ENCODE measurements at places on chromosomes 7 and 10. TPM values are rescaled to one million over a fixed set of nuclear protein-coding genes. Genes with fewer than 3 reads are reported as not detected.

The GIMAP1 gene
- total RNA-seq = not detected

The WDR91 gene
- 9.4 TPM for total RNA-seq

The GFRA1 gene
- 0.24 TPM for total RNA-seq

The TRIM8 gene
- 37.0 TPM for total RNA-seq

The ZNF107 gene
- 24.7 TPM for total RNA-seq

The FGFR2 gene
- total RNA-seq = 135 TPM

The RGS10 gene
- 10.6 TPM for total RNA-seq

The AMZ1 gene
- total RNA-seq = 0.90 TPM

The DPP6 gene
- total RNA-seq = 4.7 TPM

The ODAD2 gene
- 2.8 TPM for total RNA-seq

The HOXA10 gene
- total RNA-seq = not detected

The AKR1C2 gene
- 0.83 TPM for total RNA-seq

The ERLIN1 gene
- 33.0 TPM for total RNA-seq

The AQP1 gene
- not detected for total RNA-seq

The SNX8 gene
- 40.6 TPM for total RNA-seq

The SDHAF3 gene
- total RNA-seq = 18.7 TPM

GRCh38 chr10:98194633-98195032 lies 60.2 kb downstream of the R3HCC1L start:
- no peaks in the 10 kb centered on the region for H3K4me1 ChIP-seq
- H3K27me3 ChIP-seq = no peaks in the 10 kb centered on the region
- H3K27ac ChIP-seq = no peak overlapping the region
- H3K4me3 ChIP-seq = no peak overlapping the region

- no peaks in the 10 kb centered on the region for H3K27me3 ChIP-seq
- H3K36me3 ChIP-seq = no peaks in the 10 kb centered on the region
- H3K4me3 ChIP-seq = no peak overlapping the region
- no peak for DNase-seq
- H3K27ac ChIP-seq = no peak overlapping the region
- H3K4me1 ChIP-seq = no peaks in the 10 kb centered on the region
These were observed 4.7 kb upstream of the ANKRD2 start for GRCh38 chr10:97567891-97568290.

GRCh38 chr10:132142396-132143161 lies 44.2 kb upstream of the DPYSL4 start:
- no peaks in the 10 kb centered on the region for H3K36me3 ChIP-seq
- H3K27ac ChIP-seq = no peak overlapping the region
- peak; percentile 62 for DNase-seq
- H3K4me1 ChIP-seq = no peaks in the 10 kb centered on the region
- no peaks in the 10 kb centered on the region for H3K27me3 ChIP-seq
- H3K4me3 ChIP-seq = no peak overlapping the region

GRCh38 chr7:139728203-139728602 lies 49.6 kb downstream of the HIPK2 start:
- no peaks in the 10 kb centered on the region for H3K4me1 ChIP-seq
- H3K27me3 ChIP-seq = no peaks in the 10 kb centered on the region
- H3K27ac ChIP-seq = no peak overlapping the region

GRCh38 chr7:8296362-8296659 lies 34.3 kb upstream of the ICA1 start:
- no peaks in the 10 kb centered on the region for H3K4me1 ChIP-seq
- H3K4me3 ChIP-seq = no peak overlapping the region
- H3K27me3 ChIP-seq = no peaks in the 10 kb centered on the region
- no peak for DNase-seq

GRCh38 chr10:28367929-28368484 lies 65.1 kb upstream of the MPP7 start:
- no peak overlapping the region for H3K27ac ChIP-seq
- no peaks in the 10 kb centered on the region for H3K36me3 ChIP-seq
- H3K4me1 ChIP-seq = no peaks in the 10 kb centered on the region
- H3K27me3 ChIP-seq = no peaks in the 10 kb centered on the region
- DNase-seq = no peak

DNA sequence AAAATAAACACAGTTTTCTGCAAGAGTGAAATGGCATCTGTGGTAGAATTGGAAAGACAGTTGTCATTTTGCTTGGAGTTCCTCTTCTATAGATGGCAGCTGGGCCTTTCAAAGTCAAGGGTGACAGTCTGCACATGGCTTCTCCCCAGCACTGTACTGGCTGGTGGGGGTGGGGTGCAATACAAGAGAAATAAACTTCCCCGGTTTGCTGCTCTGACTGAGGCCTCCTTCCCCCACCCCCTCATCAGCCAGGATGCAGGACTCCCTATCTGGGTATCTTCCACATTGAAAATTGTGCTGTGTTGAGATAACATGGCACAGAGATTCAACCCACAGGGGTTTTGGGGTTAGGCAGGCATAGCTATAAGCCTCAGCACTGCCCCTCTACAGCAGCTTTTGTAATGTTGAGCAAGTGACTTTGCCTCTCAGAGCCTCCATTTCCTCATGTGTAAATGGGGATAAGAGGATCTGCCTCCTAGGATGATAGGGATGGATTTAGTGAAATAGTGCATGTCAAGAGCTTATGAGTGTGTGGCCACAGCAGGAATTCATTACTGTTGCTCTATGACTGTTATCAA lies 85.8 kb upstream of the WDR11 start:
- H3K27me3 ChIP-seq = no peaks in the 10 kb centered on the region
- H3K4me3 ChIP-seq = no peak overlapping the region
- DNase-seq = no peak
- no peaks in the 10 kb centered on the region for H3K36me3 ChIP-seq
- no peak overlapping the region for H3K27ac ChIP-seq
- 0 out of 2 replicates have a peak, but pooled peaks cover 6% of the 10 kb centered on the region for H3K4me1 ChIP-seq

DNA sequence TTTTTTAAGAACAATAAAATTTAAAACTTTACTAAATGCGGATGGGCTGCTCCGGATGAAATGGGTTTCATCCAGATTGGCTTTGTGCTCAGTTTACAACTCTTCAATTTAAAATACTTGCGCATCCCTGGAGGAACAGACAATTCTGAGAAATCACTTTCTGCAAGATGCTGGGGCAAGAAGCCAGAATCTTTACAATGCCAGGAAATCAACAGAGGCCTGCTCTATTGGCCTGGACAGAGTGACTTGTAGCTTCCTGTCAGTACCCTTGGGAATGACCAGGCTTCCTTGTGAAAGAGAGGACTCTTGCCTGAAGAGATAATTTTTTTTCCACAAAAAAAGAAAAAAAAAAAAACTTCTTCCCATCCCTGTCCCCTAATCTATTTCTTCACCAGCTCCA lies 3.9 kb upstream of the FAM13C start:
- H3K27ac ChIP-seq = no peak overlapping the region
- no peaks in the 10 kb centered on the region for H3K36me3 ChIP-seq
- H3K27me3 ChIP-seq = no peaks in the 10 kb centered on the region
- no peak overlapping the region for H3K4me3 ChIP-seq
- no peaks in the 10 kb centered on the region for H3K4me1 ChIP-seq

DNA sequence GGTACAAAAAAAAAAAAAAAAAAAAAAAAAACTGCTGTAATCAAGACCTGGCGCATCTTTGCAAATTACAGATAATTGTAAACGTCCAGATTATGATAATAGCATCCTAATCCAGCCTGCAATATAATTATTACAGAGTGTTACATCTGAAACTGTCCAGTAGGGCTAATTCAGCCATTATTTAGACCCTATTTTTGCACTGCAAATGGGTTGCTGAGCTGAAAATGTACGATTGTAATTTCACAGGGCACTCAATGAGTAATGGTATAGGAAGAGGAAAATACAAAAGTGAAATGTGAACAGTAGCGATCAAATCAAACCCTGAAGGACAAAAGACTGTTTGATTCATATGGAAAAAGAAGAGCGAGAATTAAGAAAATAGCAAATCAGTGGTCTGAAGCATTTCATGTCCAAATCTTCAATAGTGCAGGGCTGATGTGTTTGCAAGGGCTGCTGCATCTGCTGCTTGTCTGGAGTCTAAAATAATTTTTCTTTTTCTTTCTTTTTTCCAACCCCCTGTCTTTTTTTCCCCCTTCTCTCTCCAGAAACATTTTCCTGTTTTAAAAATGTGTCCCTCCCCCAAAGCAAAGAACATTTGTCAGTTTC lies 8.9 kb downstream of the DLX6 start:
- H3K4me1 ChIP-seq = no peaks in the 10 kb centered on the region
- H3K4me3 ChIP-seq = no peak overlapping the region
- no peak for DNase-seq
- peaks cover 97% of the 10 kb centered on the region for H3K27me3 ChIP-seq
- H3K36me3 ChIP-seq = no peaks in the 10 kb centered on the region

- no peaks in the 10 kb centered on the region for H3K36me3 ChIP-seq
- no peak overlapping the region for H3K27ac ChIP-seq
- no peaks in the 10 kb centered on the region for H3K4me1 ChIP-seq
- H3K4me3 ChIP-seq = no peak overlapping the region
- DNase-seq = no peak
These were observed 9.7 kb upstream of the FKBP9 start for GRCh38 chr7:32947420-32947983.

GRCh38 chr10:97574374-97575126 lies 2.0 kb downstream of the ANKRD2 start:
- no peaks in the 10 kb centered on the region for H3K27me3 ChIP-seq
- DNase-seq = peak; percentile 62
- no peak overlapping the region for H3K27ac ChIP-seq
- H3K4me1 ChIP-seq = no peaks in the 10 kb centered on the region

DNA sequence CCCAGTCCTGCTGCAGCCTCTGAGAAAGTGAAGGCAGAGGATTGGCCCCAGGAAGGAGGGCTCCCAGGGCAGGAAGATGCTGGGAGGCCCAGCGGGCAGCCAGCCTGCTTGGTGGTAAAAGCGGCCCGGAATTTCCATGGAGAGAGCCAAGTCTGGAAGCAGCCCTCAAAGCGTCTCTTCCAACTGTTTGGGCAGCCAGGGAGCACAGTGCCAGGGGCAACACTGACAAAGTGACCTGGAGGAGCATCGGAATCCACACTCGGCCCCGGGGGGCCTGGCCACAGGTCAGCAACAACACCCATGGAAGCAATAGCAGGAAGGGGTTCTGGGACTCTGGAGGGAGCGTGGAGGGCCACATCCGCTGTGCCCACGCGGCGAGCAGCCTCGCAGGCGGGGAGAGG lies 63.2 kb upstream of the FGFR2 start:
- no peaks in the 10 kb centered on the region for H3K27me3 ChIP-seq
- DNase-seq = no peak
- no peaks in the 10 kb centered on the region for H3K4me1 ChIP-seq
- H3K27ac ChIP-seq = no peak overlapping the region
- no peak overlapping the region for H3K4me3 ChIP-seq

DNA sequence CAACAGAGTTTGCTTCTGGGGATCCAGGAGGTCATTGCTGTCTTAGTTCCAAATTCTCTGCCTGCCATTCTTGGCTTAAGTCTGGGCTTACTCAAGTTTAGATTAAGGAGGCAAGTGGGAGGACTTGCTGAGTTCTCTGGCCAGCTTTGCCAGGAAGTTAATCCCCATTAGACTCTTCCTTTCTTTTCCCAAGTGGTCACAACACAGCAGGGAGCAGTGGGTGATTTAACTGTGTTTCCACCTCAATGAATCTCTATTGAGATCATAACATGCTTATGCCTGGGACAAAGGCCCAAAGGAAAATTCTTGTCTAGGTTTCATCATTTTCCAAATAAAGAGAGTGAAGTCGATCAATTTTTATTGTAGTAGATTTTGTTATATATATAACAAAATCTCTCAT lies 1159.6 kb downstream of the SORCS3 start:
- H3K36me3 ChIP-seq = no peaks in the 10 kb centered on the region
- H3K4me3 ChIP-seq = no peak overlapping the region
- no peaks in the 10 kb centered on the region for H3K27me3 ChIP-seq
- no peak for DNase-seq
- no peaks in the 10 kb centered on the region for H3K4me1 ChIP-seq

GRCh38 chr10:11144626-11145494 lies 127.2 kb downstream of the CELF2 start:
- no peak overlapping the region for H3K27ac ChIP-seq
- H3K4me3 ChIP-seq = peak overlapping the region; percentile 35
- H3K27me3 ChIP-seq = no peaks in the 10 kb centered on the region
- 0 out of 2 replicates have a peak, but pooled peaks cover 2% of the 10 kb centered on the region for H3K36me3 ChIP-seq
- H3K4me1 ChIP-seq = peaks cover 17% of the 10 kb centered on the region

- no peaks in the 10 kb centered on the region for H3K27me3 ChIP-seq
- no peak for DNase-seq
- H3K4me1 ChIP-seq = peaks cover 39% of the 10 kb centered on the region
These were observed 5.1 kb downstream of the ITPRIP start for GRCh38 chr10:104333032-104333727.

DNA sequence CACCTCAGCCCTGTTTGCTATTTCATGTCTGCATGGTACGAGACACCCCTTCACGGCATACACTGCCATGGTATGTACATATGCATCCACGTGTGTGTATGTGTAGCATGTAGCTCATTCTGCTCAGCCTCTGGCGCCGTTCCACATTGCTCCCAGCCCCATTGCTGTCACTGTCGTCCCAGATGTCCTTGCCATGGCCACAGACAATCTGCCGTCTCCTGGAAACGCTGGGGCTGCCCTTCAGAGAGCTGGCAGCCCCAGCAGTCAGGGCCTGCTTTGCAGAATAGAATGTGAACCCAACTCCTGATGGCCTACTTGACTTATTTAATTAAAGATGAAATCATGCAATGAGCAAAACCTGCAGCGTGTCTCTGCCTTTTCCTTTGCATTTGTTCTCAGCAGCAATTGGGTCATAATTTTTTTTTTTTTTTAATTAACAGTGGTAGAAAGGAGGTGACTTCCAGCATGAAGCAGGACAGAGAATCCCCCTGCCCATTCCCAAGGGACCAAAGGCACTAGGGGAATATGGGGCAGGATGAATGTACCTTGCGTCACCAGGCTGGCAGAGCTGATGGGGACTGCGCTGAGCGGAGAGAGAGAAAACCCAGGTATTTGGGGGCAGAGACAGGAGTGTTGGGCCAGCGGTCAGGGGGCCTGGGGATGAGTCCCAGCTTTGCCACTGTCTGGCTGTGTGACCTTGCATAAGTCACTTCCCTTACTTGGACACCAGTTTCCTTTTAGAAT lies 49.2 kb downstream of the CHST3 start:
- H3K36me3 ChIP-seq = peaks cover 8% of the 10 kb centered on the region
- H3K27ac ChIP-seq = no peak overlapping the region
- no peaks in the 10 kb centered on the region for H3K4me1 ChIP-seq

DNA sequence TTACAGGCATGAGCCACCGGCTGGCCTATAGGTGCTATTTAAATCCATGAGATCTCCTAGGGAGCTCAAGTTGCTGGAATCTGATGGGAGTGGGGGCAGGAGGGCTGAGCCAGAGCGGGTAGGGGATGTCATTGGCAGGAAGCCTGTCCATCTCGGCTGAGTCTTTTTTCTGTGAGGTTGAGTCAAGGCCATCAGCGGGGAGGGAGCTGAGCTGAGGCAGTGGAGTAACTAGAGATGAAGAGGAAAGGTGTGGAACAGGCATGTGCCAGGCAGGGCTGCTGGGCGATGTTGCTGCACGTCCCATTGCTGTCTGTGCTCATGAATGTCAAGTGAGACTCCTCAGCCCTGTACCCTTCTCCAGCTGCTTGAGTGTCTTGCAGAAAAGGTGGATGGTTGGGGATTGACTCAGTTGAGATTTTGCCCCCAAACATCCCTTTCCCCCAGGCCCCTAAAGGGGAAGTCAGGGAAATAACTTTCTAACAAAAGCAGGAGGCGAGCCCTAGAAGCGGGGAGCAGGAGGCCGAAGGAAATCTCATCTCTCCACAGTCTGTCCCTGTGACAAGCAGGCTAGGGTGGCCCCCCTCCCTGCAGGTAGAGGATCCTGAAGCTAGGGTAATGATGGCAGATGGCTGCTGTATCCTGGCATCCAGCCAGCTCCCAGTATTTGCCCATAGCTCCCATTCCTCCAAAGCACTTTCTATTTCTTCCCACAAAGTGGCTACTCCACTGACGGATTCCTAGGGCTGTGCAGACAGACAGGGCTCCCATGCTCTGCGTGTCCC lies 5.4 kb downstream of the ATP6V1F start:
- H3K4me1 ChIP-seq = 0 out of 2 replicates have a peak, but pooled peaks cover 3% of the 10 kb centered on the region
- peak; percentile 65 for DNase-seq
- peaks cover 11% of the 10 kb centered on the region for H3K27me3 ChIP-seq

Measured in H9 (cell line).